ENCODE measurements at places on chromosomes 16 and 17.

- peaks cover 9% of the 10 kb centered on the region for H3K4me1 ChIP-seq
- H3K27ac ChIP-seq, result no peak overlapping the region
- H3K36me3 ChIP-seq, result peaks cover 5% of the 10 kb centered on the region
- no peak for DNase-seq
Observed at GRCh38 chr17:29238133-29238850, 8.4 kb upstream of the CRYBA1 start.

DNA sequence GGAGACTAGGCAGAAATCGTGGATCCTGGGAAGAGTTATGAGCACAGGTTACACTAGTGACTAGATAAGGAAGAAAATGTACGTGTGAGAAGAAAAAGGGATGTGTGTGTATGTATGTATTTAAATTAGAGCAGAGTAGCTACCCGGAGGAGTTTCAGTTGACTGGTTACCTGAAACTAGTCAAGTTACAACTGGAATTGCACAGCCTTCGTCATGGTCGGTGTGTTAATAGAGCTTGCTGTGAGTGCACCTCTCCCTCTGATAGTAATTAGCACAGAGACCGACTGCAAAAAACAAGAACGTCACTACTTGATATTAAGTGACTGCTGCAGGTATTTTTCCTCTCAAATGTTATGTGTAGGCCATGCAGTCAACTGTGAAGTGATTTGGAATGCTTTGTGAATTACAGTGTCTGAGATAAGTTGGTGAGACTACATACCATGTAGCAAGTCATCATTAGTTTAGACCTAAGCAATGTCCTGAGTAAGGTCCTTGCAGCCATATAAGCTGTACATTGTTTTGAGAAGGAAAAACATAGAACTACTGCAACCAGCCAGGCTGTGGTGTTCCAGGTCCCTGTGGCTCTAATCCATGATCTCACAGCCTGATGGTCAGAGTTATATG, 95.7 kb downstream of the WNT3 start:
- no peak for DNase-seq
- peaks cover 20% of the 10 kb centered on the region for H3K4me1 ChIP-seq
- no peaks in the 10 kb centered on the region for H3K27me3 ChIP-seq
- no peak overlapping the region for H3K4me3 ChIP-seq

DNA sequence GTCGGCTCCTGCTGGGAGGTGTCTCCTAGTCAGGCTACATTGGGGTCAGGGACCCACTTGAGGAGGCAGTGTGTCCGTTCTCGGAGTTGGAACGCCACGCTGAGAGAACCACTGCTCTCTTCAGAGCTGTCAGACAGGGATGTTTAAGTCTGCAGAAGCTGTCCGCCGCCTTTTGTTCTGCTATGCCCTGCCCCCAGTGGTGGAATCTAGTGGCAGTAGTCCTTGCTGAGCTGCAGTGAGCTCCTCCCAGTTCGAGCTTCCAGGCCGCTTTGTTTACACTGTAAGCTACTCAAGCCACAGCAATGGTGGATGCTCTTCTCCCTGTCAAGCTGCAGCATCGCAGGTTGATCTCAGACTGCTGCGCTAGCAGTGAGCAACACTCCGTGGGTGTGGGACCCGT, 36.0 kb downstream of the ITFG1 start:
- no peaks in the 10 kb centered on the region for H3K27me3 ChIP-seq
- DNase-seq, result no peak
- no peaks in the 10 kb centered on the region for H3K4me1 ChIP-seq
- H3K4me3 ChIP-seq, result no peak overlapping the region

DNA sequence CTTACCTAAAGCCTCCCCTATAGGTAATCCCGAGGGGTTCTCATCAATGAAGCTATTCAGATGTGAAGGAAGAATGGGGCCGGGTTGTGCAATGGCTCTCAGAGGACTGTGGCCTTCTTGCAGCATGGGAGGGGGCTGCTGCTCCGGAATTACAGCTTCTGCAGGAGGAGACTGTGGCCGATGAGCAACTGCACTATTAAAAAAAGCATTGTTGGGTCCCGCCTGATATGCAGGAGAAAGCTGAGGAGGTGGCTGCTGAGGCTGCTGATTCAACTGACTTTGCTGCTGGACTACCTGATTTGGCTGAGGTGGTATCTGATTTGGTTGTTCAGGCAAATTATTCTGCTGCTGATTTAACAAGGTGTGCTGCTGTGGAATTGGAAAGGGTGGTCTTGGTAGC, 64.8 kb downstream of the CACNG1 start:
- H3K4me1 ChIP-seq, result no peaks in the 10 kb centered on the region
- H3K36me3 ChIP-seq, result peaks cover 23% of the 10 kb centered on the region
- H3K27ac ChIP-seq, result no peak overlapping the region
- H3K4me3 ChIP-seq, result no peak overlapping the region

- H3K27ac ChIP-seq, result no peak overlapping the region
- no peaks in the 10 kb centered on the region for H3K4me1 ChIP-seq
- DNase-seq, result no peak
- no peaks in the 10 kb centered on the region for H3K36me3 ChIP-seq
Observed at GRCh38 chr16:61544165-61544564, 492.1 kb downstream of the CDH8 start.

GRCh38 chr16:78763821-78764440, 664.5 kb downstream of the WWOX start:
- no peaks in the 10 kb centered on the region for H3K4me1 ChIP-seq
- no peak overlapping the region for H3K27ac ChIP-seq
- H3K36me3 ChIP-seq, result no peaks in the 10 kb centered on the region
- no peak overlapping the region for H3K4me3 ChIP-seq

DNA sequence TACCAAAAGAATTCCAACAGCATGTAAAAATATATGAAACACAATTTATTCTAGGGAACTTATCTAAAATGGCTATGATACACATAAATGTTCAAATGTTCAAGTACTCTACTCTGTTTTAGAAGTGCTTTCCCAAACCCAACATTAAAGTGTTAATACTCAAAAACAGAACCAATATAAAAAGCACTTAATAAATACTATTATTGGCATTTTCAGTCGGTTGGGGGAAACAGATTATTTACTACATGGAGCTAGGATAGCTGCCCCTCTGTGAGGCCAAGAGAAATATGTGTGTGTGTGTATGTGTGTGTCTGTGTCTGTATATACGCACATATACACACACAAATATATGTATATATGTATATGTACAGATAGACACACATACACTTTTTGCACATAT, 32.1 kb upstream of the BRIP1 start:
- H3K4me1 ChIP-seq, result no peaks in the 10 kb centered on the region
- no peak overlapping the region for H3K27ac ChIP-seq
- DNase-seq, result no peak
- H3K4me3 ChIP-seq, result no peak overlapping the region

GRCh38 chr16:70466805-70467076, 12.3 kb downstream of the FCSK start:
- no peak overlapping the region for H3K4me3 ChIP-seq
- peaks cover 5% of the 10 kb centered on the region for H3K36me3 ChIP-seq
- H3K27ac ChIP-seq, result no peak overlapping the region

- H3K27me3 ChIP-seq, result no peaks in the 10 kb centered on the region
- H3K4me1 ChIP-seq, result peaks cover 42% of the 10 kb centered on the region
Observed at GRCh38 chr16:21159281-21159951, 942 bp downstream of the LDAF1 start.

DNA sequence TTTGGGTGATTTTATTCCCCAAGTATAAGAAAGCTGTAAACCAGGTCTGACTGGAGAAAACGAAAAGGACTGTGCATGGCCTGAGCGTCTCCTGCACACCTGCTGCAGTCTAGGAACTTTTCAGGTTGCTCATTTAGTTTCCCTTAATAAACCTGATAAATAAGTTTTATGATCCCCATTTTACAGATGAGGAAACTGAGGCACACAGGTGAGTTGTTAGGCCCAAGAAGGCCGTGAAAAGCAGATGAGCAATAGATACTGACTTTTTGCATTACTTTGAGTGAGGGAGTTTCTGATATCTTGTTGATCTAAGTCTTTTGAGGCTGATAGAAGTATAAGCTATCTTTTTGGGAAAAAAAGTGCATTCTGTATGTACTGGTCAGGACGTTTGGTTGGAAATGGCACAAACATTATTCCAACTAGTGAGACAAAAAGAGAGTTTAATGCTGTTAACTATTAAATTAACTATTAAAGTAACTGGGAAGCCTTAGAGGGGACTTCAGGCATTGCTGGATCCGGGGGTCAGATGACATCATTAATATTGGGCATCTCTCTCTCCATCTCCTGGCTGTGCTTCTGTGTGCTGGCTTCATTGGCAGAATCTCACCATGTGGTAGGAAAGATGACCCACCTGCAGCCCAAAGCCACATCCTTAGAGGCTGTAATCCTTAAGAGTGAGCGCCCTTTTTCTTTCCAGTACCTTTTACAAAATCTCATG, 163.4 kb downstream of the CMIP start:
- no peaks in the 10 kb centered on the region for H3K4me1 ChIP-seq
- peaks cover 12% of the 10 kb centered on the region for H3K36me3 ChIP-seq
- H3K27me3 ChIP-seq, result no peaks in the 10 kb centered on the region
- no peak overlapping the region for H3K4me3 ChIP-seq
- no peak for DNase-seq

DNA sequence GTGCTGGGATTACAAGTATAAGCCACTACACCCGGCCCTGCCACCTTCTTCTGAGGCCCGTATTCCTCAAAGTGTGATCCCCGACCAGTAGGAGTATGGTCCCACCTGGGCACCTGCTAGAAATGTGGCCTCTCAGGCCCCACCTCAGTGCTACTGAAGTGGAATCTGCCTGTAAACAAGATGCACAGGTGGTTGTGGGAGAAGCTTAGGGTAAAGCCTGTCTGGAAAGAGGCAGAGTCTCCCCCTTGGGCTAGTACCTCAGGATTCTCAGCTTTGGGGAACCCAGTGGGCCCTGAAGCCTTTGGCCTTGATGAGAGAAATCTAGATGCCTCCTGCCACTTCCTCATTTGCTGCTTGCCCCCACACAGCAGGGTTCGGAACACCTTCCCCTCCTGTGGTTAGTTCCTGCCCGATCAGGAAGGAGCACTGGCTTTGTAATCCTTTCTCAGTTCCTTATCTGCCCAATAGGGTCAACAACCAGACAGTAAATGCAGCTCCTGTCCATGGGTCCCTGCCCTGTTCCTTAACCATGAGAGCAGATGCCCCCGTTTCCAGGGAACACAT, 25.2 kb downstream of the TK2 start:
- no peaks in the 10 kb centered on the region for H3K27me3 ChIP-seq
- H3K36me3 ChIP-seq, result peaks cover 46% of the 10 kb centered on the region
- H3K4me1 ChIP-seq, result peaks cover 31% of the 10 kb centered on the region
- H3K27ac ChIP-seq, result peak overlapping the region; percentile 23

GRCh38 chr17:77442976-77443747, 302.4 kb downstream of the SEC14L1 start:
- no peak for DNase-seq
- peaks cover 45% of the 10 kb centered on the region for H3K36me3 ChIP-seq
- H3K27ac ChIP-seq, result peak overlapping the region; percentile 47
- H3K27me3 ChIP-seq, result no peaks in the 10 kb centered on the region
- peaks cover 51% of the 10 kb centered on the region for H3K4me1 ChIP-seq

DNA sequence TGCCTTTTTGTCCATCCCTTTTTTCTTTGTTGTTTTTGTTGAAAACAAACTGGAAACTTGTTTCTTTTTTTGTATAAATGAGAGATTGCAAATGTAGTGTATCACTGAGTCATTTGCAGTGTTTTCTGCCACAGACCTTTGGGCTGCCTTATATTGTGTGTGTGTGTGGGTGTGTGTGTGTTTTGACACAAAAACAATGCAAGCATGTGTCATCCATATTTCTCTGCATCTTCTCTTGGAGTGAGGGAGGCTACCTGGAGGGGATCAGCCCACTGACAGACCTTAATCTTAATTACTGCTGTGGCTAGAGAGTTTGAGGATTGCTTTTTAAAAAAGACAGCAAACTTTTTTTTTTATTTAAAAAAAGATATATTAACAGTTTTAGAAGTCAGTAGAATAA, 4.9 kb downstream of the SOX9 start:
- peak overlapping the region; percentile 90 for H3K4me3 ChIP-seq
- peaks cover 71% of the 10 kb centered on the region for H3K36me3 ChIP-seq
- H3K4me1 ChIP-seq, result peaks cover 35% of the 10 kb centered on the region
- DNase-seq, result no peak

DNA sequence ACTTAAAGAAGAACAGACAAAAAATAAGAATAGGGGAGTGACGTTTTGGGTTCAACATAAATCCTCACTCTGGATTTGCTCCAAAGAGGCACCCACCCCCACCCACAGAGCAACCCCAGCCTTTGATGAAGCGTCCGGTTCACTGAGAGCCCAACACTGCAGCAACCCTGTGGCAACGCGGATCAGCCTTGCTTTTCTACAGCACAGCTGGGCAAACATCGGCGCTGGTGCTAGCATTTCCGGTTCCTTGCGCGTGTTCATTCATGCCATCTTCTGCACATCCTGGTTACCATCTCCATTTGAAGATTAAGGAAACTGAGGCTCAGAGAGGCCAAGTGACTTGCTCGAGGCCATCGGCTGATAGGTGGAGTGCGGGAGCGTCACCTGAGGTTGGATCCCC, 8.7 kb upstream of the GINS2 start:
- no peaks in the 10 kb centered on the region for H3K36me3 ChIP-seq
- no peaks in the 10 kb centered on the region for H3K4me1 ChIP-seq
- peaks cover 36% of the 10 kb centered on the region for H3K27me3 ChIP-seq
- H3K27ac ChIP-seq, result no peak overlapping the region

DNA sequence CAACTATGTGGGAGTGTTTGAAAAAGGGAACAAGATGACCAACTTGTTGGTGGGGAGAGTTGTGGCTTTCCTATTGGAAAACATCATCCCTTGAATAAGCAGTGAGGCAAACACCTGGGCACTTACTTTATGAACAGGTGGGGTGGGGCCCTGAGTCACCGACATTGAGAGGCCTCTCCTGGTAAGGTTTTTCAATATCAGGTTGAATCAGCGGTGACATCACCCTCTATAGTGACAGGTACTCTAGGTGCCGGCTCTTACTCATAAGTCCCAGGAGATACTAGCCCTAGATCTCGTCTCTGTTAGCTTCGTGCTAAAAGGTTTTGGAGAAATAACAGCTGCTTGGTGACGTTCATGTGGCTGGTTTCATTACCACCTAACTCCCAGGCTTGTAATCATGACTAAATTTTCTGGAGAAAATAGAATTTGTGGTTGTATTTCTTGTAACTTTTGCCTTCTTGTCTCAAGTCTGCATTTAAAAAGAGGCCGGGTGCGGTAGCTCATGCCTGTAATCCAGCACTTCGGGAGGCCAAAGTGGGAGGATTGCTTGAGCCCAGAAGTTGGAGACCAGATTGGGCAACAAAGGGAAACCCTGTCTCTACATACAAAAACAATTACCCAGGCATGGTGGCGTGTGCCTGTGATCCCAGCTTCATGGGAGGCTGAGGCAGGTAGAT, 19.3 kb downstream of the CDH1 start:
- H3K4me3 ChIP-seq, result peak overlapping the region; percentile 54
- H3K27ac ChIP-seq, result peak overlapping the region; percentile 94
- H3K4me1 ChIP-seq, result peaks cover 81% of the 10 kb centered on the region
- no peaks in the 10 kb centered on the region for H3K27me3 ChIP-seq

- H3K4me3 ChIP-seq, result peak overlapping the region; percentile 83
- peaks cover 24% of the 10 kb centered on the region for H3K4me1 ChIP-seq
- H3K27me3 ChIP-seq, result peaks cover 54% of the 10 kb centered on the region
- peak overlapping the region; percentile 64 for H3K27ac ChIP-seq
- peaks cover 24% of the 10 kb centered on the region for H3K36me3 ChIP-seq
Observed at GRCh38 chr17:1227917-1228780, 42.1 kb upstream of the BHLHA9 start.

- peak overlapping the region; percentile 63 for H3K4me3 ChIP-seq
- H3K27me3 ChIP-seq, result no peaks in the 10 kb centered on the region
- peak overlapping the region; percentile 94 for H3K27ac ChIP-seq
- peaks cover 8% of the 10 kb centered on the region for H3K36me3 ChIP-seq
- peak; percentile 69 for DNase-seq
Observed at GRCh38 chr17:62791767-62792446, 16.2 kb downstream of the MARCHF10 start.
